Hepatocyte (in vitro differentiated cells): ENCODE measurements at places on chromosomes 3 and 15. TPM values are rescaled to one million over a fixed set of nuclear protein-coding genes. Genes with fewer than 3 reads are reported as not detected.

GRCh38 chr3:123552095-123552714 is 32.6 kb downstream of the HACD2 start:
- H3K36me3 ChIP-seq: no peaks in the 10 kb centered on the region
- H3K4me3 ChIP-seq: no peak overlapping the region
- H3K27ac ChIP-seq: no peak overlapping the region
- H3K27me3 ChIP-seq: no peaks in the 10 kb centered on the region

- H3K4me1 ChIP-seq: no peaks in the 10 kb centered on the region
- H3K27ac ChIP-seq: no peak overlapping the region
- no peaks in the 10 kb centered on the region for H3K36me3 ChIP-seq
- no peaks in the 10 kb centered on the region for H3K27me3 ChIP-seq
These were observed 32.0 kb upstream of the MANF start for GRCh38 chr3:51353131-51353530.

- H3K4me1 ChIP-seq: no peaks in the 10 kb centered on the region
- H3K27ac ChIP-seq: no peak overlapping the region
- H3K27me3 ChIP-seq: no peaks in the 10 kb centered on the region
- no peaks in the 10 kb centered on the region for H3K36me3 ChIP-seq
These were observed 302.2 kb downstream of the NAALADL2 start for GRCh38 chr3:175161291-175161690.

- DNase-seq: no peak
- H3K27me3 ChIP-seq: no peaks in the 10 kb centered on the region
- H3K4me3 ChIP-seq: no peak overlapping the region
These were observed 42.3 kb downstream of the RAB8B start for GRCh38 chr15:63231706-63232105.

DNA sequence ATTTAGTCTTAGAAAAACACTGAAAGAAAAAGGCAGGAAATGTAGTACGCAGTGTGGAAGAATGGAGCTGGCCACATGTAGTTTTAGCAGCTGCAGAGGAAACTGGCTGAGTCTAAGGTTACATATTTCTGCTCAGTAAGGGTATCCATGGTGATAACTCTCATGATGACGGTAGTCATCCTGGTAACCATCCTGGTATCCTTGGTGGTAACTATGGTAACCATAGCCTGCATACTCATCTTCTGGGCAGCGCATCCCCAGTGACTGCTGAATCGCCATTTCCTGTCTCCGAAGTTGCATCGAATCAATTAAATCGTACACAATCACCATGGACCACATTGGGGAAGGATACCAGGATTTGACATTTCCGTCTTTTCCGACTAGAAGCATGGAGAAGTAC is 35.7 kb downstream of the CCDC80 start:
- no peak for DNase-seq
- no peak overlapping the region for H3K27ac ChIP-seq
- H3K4me3 ChIP-seq: no peak overlapping the region
- no peaks in the 10 kb centered on the region for H3K4me1 ChIP-seq

DNA sequence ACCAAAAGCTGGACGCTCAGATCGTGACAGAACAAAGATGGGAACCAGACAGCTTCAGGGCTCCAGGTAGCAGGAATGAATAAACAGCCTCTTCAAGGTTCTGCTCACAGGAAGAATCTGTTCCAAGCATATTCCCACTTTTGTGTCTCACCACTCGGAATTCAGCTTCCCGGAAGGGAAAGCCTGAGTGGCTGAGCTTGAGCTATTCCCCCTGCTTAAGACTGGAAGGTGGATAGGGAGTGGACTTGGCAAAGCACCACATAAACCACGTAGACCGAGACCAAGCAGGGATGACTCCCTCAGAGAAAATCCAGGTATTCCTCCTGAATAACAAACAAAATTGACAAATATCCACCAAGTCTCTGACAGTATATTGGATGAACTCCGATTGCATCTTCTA is 180.2 kb upstream of the NR2F2 start:
- peaks cover 8% of the 10 kb centered on the region for H3K4me1 ChIP-seq
- H3K27me3 ChIP-seq: no peaks in the 10 kb centered on the region
- H3K27ac ChIP-seq: peak overlapping the region; percentile 42
- H3K36me3 ChIP-seq: no peaks in the 10 kb centered on the region
- DNase-seq: no peak
- H3K4me3 ChIP-seq: no peak overlapping the region

DNA sequence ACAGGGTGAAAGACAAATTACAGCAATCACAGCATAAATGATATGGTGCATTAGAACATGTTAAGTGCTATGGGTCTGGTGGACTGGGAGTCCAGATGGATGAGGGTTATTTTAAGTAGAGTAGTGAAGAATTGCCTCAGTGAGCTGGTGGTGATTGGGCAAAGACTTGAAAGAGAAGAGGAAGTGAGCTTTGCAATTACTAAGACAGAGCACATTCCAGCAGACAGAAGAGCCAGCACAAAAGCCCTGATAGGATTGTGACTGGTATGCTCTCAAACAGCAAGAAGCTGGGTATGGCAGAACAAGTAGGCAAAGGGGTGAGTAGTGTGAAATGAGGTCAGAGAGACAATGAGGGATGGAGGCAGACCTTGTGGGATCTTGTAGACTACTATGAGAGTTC is 2.1 kb upstream of the ACKR4 start:
- H3K36me3 ChIP-seq: no peaks in the 10 kb centered on the region
- no peaks in the 10 kb centered on the region for H3K4me1 ChIP-seq
- H3K4me3 ChIP-seq: no peak overlapping the region
- DNase-seq: no peak
- no peaks in the 10 kb centered on the region for H3K27me3 ChIP-seq

DNA sequence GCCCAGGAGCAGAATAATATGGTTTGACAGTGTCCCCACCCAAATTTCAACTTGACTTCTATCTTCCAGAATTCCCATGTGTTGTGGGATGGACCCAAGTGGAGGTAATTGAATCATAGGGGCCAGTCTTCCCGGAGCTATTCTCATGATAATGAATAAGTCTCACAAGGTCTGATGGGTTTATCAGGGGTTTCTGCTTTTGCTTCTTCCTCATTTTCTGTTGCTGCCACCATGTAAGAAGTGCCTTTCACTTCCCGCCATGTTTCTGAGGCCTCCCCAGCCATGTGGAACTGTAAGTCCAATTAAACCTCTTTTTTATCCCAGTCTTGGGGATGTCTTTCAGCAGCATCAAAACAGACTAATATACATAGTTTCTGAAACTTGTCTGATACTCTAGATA is 28.4 kb upstream of the ATP2C1 start:
- no peak overlapping the region for H3K27ac ChIP-seq
- DNase-seq: no peak
- no peak overlapping the region for H3K4me3 ChIP-seq
- no peaks in the 10 kb centered on the region for H3K4me1 ChIP-seq
- H3K36me3 ChIP-seq: no peaks in the 10 kb centered on the region
- H3K27me3 ChIP-seq: peaks cover 2% of the 10 kb centered on the region

DNA sequence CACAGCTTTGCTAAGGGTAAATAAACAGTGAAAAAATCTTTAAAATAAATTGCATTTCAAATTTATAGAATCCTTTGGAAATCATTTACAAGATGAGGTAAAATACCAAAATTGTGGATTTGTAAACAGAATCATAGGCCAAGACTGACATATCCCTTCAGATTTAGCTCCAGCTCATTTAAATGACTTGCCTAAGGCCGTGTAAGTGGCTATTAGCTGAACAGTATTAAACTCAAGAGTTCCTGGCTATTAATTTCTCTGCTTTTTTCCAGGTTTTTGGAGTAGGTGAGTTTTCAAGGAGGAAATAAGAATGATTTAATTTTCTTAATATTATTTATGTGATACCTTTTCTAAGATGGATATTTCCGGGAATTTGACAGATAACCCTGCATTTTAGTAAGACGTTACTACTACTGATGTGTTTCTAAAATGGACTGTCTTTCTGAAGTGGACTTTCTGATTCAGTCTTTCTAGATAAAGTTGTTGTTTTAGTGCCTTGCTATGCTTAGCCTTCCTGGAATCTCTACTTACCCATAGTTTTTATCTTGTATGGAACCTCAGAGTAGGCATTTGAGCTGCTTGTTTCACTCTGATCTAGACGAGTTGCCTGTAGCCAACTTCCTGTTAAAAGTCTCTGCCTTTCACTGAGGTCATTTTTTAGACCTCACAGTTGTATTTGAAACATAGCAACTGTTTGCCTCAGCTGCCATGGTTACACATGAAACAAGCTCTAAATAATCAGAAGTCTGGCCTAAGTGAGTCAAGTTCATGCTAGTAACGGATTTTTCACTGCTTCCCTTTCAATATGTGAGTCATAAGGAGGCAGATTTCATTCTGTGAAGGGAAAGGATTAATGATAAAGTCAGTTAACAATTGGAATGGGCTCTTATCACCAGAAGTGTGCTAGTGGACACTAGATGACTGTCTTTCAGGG is 127.0 kb downstream of the KLHL25 start:
- H3K36me3 ChIP-seq: no peaks in the 10 kb centered on the region
- DNase-seq: peak; percentile 85
- H3K4me3 ChIP-seq: no peak overlapping the region
- peaks cover 15% of the 10 kb centered on the region for H3K4me1 ChIP-seq
- no peaks in the 10 kb centered on the region for H3K27me3 ChIP-seq

DNA sequence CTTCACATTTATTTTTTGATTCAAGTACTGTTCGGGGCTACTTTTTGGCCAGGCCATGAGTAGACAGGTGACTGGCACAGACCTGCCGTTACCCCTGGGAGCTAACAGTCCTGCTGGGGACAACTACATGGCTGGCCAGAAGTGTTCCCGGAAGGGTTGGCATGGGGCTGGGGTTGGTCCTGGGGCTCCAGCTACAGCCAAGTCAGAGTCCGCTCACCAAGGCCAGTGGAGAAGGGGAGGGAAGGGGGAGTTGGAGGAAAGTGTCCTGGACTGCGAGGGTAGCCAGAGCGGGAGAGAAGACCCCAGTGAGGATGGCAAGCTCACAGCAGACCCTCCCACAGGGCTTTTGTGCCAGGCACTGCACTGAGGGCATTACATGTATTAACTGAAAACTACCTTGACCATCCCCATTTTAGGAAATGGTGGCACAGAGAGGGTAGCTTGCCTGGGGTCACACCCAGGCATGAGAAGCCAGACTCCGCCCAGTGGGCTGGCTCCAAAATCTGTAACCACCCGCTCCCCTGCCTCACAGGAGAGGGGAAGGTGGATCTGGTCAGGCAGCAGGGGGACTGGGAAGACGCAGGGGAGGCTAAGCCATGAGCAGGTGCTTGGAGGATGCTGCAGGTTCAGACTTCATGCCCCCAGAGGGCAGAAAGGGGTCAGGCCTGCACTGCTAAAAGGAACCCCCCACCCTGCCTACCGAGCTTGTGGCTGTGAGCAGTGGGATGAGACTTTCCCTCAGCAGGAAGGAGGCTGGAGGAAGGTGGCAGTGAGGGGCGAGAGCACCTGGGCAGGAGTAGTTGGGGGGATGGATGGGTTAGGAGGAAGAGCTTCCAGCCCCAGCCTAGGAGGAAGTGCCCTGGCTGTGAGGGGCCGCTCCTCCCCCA is 38.3 kb upstream of the ESYT3 start:
- H3K27me3 ChIP-seq: no peaks in the 10 kb centered on the region
- no peak for DNase-seq
- H3K4me3 ChIP-seq: no peak overlapping the region
- no peak overlapping the region for H3K27ac ChIP-seq
- no peaks in the 10 kb centered on the region for H3K4me1 ChIP-seq
- no peaks in the 10 kb centered on the region for H3K36me3 ChIP-seq

GRCh38 chr3:140187656-140188221 is 252.8 kb downstream of the CLSTN2 start:
- no peak overlapping the region for H3K27ac ChIP-seq
- H3K27me3 ChIP-seq: no peaks in the 10 kb centered on the region
- H3K36me3 ChIP-seq: no peaks in the 10 kb centered on the region
- H3K4me3 ChIP-seq: no peak overlapping the region
- H3K4me1 ChIP-seq: peaks cover 7% of the 10 kb centered on the region

DNA sequence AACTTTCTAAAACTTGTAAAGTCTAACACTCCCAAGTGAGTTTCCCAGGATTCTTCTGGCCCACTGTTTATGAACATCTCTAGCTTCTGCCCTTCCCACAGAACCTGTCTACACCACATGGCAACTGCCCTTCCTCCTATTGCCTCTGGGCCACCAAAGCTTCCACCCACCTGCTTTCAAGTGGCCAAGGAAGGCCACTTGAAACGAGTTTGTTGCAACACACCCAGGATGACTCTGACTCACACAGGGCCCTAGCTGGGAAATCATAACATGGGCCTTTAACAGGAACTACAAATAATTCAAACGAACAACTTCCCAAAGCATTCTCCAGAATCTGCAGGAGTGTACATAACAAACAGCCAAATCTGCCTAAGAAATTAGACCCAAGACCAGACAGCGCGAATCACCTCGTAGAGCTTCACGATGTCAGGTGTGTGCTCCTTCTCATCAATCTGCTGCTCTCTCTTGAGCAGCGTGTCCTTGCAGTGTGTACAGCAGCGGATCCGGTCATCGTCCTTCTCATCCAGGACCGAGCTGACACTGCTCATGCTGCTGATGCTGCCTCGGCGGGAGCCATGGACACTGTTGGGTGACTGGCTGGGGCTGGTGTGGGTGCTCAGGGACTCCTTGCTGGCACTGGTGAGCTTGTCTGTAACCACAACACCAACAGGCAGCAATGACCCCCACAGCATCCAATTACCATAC is 16.8 kb downstream of the RBSN start:
- no peaks in the 10 kb centered on the region for H3K36me3 ChIP-seq
- DNase-seq: no peak
- H3K4me3 ChIP-seq: no peak overlapping the region
- no peaks in the 10 kb centered on the region for H3K4me1 ChIP-seq
- no peak overlapping the region for H3K27ac ChIP-seq

GRCh38 chr15:40937762-40938535 is 8.8 kb downstream of the DLL4 start:
- DNase-seq: no peak
- H3K4me3 ChIP-seq: no peak overlapping the region
- H3K4me1 ChIP-seq: peaks cover 22% of the 10 kb centered on the region

- no peaks in the 10 kb centered on the region for H3K27me3 ChIP-seq
- no peak overlapping the region for H3K4me3 ChIP-seq
- peaks cover 28% of the 10 kb centered on the region for H3K36me3 ChIP-seq
- no peak overlapping the region for H3K27ac ChIP-seq
- no peaks in the 10 kb centered on the region for H3K4me1 ChIP-seq
These were observed 23.7 kb downstream of the RBM5 start for GRCh38 chr3:50112462-50112861.

GRCh38 chr3:128998561-128998960 is 2.5 kb upstream of the EFCC1 start:
- H3K36me3 ChIP-seq: no peaks in the 10 kb centered on the region
- peaks cover 61% of the 10 kb centered on the region for H3K27me3 ChIP-seq
- no peak for DNase-seq

The RSRC1 gene
- total RNA-seq: 34.1 and 37.5 TPM in 2 replicates

The GP5 gene
- 0.27 and 0.52 TPM in 2 replicates for total RNA-seq

The RBPMS2 gene
- 0.27 and 1.2 TPM in 2 replicates for total RNA-seq

The GP9 gene
- not detected in 2 replicates for total RNA-seq

The TUSC7 gene
- not detected in 2 replicates for total RNA-seq

The MASP1 gene
- 25.1 and 29.0 TPM in 2 replicates for total RNA-seq

The GNB4 gene
- 23.2 and 26.0 TPM in 2 replicates for total RNA-seq

The CCDC39 gene
- not detected in 2 replicates for total RNA-seq
